ENCODE measurements at places on chromosomes 7 and 10.

- DNase-seq: no peak
Observed at GRCh38 chr7:158353606-158354570, 233.7 kb downstream of the PTPRN2 start.

DNA sequence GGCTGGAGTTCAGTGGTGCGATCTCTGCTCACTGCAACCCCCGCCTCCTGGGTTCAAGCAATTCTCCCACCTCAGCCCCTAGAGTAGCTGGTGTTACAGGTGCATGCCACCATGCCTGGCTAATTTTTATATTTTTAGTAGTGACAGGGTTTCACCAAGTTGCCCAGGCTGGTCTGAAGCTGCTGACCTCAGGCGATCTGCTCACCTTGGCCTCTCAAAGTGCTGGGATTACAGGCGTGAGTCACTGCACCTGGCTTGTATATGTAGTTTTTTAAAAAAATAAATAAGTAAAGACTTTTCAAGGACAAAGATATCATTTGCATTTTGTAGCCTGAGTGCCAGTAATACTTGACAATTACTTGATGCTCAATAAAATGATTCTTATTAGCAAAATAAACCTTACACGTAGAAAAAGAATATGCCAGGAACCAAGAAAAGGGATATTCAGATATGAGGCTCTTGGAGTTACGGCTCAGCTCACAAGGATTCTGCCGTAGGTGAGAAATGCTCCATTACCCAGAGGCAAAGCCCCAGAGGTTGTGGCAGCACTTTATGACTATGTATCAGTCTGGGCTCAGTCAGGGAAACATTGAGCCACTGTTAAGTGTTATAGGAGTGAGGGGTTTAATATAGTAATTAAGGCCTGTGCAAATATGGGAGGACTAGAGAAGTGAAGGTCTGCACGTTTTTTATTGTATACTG, 98.5 kb downstream of the TPST1 start:
- DNase-seq: no peak

DNA sequence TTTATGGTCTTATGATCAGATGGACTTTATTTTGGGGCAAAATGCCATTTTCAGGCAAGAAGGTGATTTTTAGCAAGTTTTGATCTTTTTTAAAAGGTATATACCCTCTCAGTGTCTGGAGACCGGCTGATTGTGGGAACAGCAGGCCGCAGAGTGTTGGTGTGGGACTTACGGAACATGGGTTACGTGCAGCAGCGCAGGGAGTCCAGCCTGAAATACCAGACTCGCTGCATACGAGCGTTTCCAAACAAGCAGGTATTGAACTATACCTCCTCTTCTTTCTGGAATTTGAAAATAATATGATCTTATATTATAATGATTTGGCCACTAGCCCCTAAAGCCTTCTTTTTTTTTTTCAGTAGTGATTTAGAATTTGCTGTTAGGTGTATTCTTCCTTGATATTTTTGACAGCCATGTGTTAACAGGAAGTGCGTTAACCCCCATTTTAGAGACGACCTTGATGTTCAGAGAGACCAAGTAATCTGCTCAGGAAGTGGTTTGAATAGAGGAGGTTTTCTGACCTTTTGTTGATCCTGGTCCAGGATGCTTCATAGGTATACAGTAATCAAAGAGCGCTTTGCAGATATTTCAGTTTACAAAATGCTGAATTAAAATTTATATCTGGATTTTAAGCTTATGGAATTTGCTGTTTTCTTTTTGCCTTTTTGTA, 6.2 kb downstream of the BUB3 start:
- DNase-seq: no peak

- no peak for DNase-seq
Observed at GRCh38 chr7:72028267-72028666, 383.9 kb downstream of the CALN1 start.

DNA sequence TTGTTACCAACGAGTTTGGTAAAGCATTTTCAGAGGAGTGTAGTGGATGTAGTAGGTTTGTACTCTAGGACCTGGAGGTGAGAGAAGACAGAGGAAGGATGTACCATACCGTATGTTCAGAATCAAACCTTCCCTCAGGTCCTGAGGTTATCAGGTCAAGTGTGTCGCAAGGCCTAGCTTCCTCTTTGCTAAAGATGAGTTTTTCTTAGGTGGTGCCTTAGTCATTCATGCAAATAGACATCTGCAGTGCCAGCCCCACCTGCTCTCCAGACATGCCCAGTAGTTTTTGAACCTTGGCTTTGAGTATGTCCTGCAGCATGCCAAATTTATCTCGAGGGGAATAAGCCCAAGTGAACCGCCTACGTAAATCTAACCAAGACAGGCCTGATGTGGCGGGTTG, 71.3 kb downstream of the HDAC9 start:
- DNase-seq: no peak

All from bone marrow (tissue), 2 donors.